ENCODE measurements at places on chromosomes 11 and 22. TPM values are rescaled to one million over a fixed set of nuclear protein-coding genes. Genes with fewer than 3 reads are reported as not detected.

The CADM1 gene
- 3.9 TPM for total RNA-seq

The HEPACAM gene
- not detected for total RNA-seq

The EMID1 gene
- 1.1 TPM for total RNA-seq

The PNPLA5 gene
- total RNA-seq, result not detected

The FOXRED1 gene
- total RNA-seq, result 44.8 TPM

The MUC15 gene
- total RNA-seq, result not detected

The PNPLA3 gene
- 4.9 TPM for total RNA-seq

The CRYBB2 gene
- total RNA-seq, result 0.39 TPM

The OR56A1 gene
- not detected for total RNA-seq

The ELFN2 gene
- total RNA-seq, result 2.9 TPM

The ACRV1 gene
- 0.26 TPM for total RNA-seq

The LRFN4 gene
- 56.7 TPM for total RNA-seq

The RPUSD4 gene
- 52.3 TPM for total RNA-seq

The PATE3 gene
- not detected for total RNA-seq

All from Panc1 (cell line).